ENCODE measurements at places on chromosomes 2 and 18.

- no peak for DNase-seq
Observed at GRCh38 chr2:182941919-182942318, 75.5 kb upstream of the FRZB start.

DNA sequence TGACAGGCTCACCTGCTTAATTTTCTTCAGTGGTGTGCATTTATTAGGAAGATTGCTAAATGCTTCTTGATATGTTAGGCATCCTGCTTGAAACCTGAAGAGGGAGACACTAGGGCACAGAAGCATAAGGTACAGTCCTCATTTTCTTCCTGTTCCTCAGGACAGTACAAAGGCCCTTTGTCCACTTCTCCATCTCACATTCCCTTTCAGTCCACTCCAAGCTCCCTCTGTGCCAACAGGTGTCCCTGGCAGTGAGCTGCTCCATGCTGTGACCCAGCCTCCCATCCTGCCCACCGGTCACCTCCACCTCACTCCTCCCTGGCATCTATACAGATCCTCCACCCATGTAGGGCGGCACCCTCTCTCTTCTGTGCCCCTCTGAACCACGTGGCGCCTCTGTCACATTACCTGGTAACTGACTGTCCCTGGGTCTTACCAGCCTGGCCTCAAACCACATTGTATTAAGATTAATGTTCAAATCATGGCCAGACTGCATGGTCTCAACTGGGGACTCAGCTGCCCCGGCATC lies 162.8 kb downstream of the VAPA start:
- DNase-seq, result no peak

DNA sequence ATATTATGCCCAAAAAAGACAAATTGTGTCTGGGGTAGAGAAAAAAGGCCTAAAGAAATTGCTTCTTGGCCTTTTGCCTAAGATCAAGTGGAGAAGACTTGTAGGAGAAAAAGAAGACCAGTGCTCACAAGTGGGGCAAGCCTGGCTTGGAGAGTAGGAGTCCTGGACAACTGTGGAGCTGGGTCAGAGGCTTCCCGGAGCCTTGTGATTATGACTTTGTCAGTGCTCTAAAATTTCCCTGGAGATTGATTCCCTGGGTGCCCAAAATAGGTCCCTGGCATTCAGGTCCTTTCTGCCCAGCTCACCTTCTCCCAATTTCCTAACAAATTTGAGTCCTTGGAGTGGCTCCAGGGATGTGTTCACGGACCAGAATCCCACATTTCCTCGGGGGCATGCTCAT lies 787 bp upstream of the TRIM54 start:
- DNase-seq, result no peak

- DNase-seq, result no peak
Observed at GRCh38 chr2:85458601-85459563, 40.4 kb downstream of the SH2D6 start.

DNA sequence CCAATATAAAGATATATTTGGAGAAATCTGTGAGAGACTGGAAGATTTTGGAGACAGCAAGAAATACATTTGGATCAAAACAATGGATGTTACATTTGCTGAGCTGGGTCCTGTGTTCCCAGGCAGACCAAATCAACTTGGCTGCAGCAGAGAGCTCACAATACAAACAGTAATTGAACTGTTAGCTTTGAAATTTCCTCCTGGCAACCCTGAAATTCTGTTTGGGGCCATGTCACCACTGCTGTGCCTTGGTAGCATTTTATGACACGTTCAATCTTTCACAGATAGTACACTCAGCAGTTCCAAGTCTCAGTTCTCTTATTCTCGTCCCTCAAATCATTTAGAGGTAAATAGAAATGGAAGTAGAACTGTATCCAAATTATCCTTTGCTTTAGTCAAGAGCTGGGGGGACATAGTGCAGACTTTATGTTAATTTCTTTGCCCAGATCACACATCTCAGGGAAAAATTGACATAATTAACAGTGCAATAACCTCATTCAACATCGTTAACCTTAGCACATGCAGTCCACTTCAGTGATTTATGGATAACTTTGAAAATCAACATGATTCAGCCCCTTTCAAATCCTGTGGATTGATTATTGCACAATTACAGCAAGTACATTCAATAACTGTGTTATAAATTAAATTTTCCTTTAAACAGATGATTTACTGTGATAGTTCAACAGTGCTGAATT lies 277.4 kb upstream of the MC4R start:
- no peak for DNase-seq

DNA sequence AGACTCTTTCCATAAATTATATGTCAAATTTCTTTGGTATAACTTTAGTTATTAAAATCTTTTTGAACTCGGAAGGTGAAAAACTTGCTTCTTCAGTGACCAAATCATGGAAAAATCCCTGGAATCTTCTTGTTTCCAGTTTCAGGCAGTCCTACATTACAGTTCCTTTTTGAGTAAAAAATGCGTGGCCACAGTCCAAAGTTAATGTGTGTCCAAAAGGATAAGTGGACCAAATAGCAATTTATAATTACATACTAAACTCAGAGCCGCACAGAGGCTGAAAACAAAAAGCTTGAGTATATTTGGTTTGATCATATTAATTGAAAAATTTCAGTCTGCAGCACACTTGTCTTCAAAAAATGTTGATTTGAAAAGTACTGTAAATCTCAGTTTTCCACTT lies 28.4 kb upstream of the DYNC2LI1 start:
- DNase-seq, result no peak

- no peak for DNase-seq
Observed at GRCh38 chr18:470661-471501, 29.6 kb downstream of the COLEC12 start.

DNA sequence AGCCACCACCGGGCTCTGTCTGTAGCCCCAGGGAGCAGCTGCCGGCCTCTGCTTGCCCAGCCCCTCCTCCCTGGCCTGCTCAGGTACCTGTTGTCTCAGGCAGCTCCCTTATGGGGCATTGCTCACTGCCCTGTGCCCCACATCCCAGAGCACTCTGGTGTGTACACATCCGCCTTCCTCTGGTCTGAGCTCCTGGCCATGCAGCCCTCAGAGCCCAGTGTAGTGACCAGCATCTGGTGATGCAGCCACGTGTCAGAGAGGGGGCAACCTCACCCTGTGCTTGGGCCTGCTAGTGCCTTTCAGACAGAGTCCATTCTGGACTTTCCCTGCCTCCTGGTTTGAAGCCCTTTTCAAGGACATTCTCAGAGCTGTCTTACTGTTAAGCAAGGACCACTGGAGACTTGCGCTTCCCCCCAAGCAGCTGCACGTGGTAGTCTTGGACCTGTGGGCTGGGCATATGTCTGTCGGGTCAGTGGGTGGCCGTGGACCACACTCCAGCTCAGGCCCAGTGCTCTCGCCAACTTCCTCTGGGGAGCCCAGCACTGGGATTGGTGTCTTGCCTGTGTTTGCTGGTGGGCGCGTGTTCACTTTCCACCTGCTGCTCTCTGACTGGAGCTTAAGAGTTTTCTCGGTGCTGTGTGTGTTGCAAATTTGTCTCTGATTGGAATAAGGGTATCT lies 30.7 kb downstream of the DGKD start:
- no peak for DNase-seq

- no peak for DNase-seq
Observed at GRCh38 chr18:191725-192124, 33.4 kb downstream of the USP14 start.

- no peak for DNase-seq
Observed at GRCh38 chr2:54983345-54984220, 66.7 kb downstream of the RTN4 start.

DNA sequence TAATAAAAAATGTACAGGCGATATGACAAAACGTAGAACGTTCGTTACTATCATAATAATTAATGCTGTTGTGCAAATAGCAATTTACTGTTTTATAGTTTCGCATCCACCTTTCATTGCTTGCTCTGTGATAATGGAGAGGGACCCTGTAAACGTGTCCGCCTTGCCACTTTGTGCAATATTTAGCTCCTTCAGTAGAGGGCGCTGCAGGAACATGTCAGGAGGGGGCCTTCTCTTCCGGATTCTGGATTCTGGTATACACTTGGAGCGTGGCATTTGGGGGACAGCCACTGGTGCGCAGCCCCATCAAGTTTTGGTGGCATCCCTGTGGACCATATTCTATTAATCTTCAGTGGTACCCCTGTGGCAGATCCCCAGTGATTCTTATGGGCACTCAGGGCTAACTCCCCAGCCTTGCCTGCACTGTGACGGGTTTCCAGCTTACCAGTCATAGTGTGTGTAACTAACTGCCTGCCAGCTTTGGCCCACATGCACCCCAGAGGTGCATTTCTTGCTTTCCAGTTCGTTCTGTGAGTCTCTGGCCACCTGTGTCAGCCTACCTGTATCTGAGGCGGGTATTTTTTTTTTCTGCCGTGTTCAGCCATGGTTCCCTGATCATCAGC lies 140.3 kb downstream of the CYRIA start:
- DNase-seq, result peak; percentile 3

DNA sequence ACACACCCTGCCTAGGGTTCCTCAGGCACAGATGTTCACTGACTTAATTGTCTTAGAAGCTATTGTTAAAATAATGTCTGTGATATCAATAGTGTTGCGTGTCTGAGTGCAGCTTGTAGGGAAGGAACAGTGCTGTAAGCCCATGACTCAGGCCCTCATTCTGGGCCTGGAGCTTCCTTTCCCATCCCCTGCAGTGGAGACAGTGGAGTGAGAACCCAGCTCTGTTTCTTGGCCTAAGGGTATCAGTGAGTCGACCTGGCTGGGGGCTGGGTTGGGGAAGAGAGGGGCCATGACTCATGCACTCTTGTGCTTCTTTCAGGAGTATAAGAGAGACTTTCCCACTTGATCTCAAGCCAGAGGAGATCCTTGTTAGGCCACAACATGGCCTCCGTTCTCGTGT lies 106.8 kb downstream of the HRH4 start:
- no peak for DNase-seq

DNA sequence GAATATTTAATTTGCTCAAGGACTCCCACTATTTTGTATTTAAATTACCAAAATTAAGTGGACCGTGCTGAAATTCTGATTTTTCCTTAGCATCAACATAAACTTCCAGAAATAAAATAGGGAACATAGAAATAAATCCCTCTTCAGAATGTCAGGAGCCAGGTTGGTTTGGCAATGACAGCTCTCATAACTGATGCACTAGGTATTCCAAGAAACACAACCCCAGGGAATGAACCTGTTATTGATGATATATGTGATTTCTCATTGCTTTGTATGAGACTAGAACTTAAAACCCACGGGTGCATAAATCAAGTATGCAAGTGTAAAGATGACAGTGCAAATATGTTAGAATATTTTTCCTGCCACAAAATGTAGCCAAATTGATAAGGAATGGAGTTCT lies 12.8 kb downstream of the SLC5A7 start:
- no peak for DNase-seq

- DNase-seq, result no peak
Observed at GRCh38 chr2:205364261-205364660, 318.0 kb upstream of the NRP2 start.

GRCh38 chr2:85713836-85714235 lies 19.7 kb downstream of the GNLY start:
- DNase-seq, result no peak

GRCh38 chr2:233385489-233386044 lies 31.3 kb downstream of the DGKD start:
- peak; percentile 60 for DNase-seq

DNA sequence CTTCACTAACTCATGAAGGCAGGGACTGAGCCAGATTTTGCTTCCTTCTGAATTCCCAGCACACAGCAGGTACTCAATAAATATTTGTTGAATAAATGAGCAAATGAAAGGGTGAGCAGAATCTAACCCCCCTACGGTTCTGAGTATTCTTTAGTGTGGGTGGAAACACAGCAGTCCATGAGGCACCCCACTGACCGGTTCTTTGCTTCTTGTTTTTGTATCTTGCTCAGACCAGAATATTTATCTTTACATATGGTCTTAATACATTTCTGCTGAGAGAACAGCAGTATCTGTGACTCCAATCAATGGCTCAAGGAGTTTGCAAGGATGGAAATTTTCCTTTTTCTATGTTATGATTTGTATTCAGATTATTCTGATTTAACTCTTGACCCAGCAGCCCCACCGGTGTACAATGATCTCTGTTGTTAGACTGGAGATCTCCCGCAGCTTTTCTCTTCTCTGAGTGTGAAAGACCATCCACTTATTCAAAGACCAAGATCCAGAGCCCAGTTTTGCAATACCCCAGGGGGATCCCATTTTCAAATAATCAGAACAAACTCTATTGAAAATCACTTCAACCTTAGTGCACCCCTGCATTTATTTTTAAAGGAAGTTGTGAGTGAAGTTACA lies 506.5 kb upstream of the TNP1 start:
- DNase-seq, result no peak

DNA sequence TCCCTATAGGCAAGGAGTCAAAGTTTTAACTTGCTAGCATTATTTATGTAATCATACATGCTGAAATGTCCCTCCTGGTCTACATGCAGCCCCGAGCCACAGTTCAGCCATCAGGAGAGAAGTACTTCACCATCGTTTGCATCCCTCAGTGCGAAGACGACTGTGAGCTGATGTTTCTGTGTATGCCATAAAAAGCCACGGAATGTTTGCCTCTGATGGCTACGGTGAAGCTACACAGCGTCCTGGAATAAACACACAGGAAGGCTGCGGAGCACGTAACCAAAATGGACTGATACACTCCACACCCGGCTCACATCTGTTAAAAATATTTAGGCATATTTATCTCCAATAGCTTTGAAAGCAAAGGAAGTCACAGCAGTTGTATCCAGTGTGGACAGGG lies 4.3 kb upstream of the SALL3 start:
- no peak for DNase-seq

- no peak for DNase-seq
Observed at GRCh38 chr18:46340716-46341115, 236.5 kb downstream of the HAUS1 start.

DNA sequence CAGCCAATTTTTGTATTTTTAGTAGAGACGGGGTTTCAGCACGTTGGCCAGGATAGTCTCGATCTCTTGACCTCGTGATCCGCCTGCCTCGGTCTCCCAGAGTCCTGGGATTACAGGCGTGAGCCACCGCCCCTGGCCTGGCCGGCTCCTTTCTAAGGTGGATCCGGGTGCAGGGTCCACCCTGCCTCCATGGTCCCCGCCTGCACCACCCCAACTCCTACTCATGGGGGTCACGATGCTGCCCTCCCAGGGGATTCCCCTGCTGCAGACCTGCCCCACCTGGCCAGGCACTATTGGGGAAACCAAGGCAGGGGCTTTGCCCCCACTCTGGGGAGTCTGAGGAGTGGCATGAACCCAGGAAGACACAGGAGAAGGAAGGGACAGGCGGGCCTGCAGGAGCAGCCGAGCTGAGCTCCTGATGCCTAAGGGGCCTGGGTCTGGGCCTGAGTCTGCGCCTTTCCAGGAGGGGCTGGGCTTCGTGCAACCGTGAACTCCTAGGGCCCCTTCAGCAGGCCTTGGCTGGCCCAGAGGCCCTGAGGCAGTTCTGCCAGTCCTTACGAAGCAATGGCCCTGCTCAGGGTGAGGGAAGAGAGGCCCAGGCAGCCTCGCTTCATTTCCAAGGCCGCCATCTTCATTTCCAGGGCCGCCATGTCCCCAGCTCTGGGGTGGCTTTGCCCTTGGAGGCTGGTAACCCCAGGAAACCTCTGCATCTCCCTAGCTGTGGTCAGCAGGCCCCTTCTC lies 67.2 kb upstream of the SMAD7 start:
- DNase-seq, result no peak

- no peak for DNase-seq
Observed at GRCh38 chr2:231685349-231686191, 22.8 kb upstream of the PTMA start.
